Mesenteric fat pad (tissue), 1 donor: ENCODE measurements at places on chromosomes 5 and 9. TPM values are rescaled to one million over a fixed set of nuclear protein-coding genes. Genes with fewer than 3 reads are reported as not detected.

The SLC36A2 gene
- total RNA-seq: not detected

The CDH9 gene
- not detected for total RNA-seq

The IFNA13 gene
- not detected for total RNA-seq

The DOCK8 gene
- 31.0 TPM for total RNA-seq

The CER1 gene
- not detected for total RNA-seq

The RASGEF1C gene
- not detected for total RNA-seq

The LCN15 gene
- total RNA-seq: 0.32 TPM

The POU5F2 gene
- 1.9 TPM for total RNA-seq

The LIFR gene
- 97.9 TPM for total RNA-seq

The TAS2R1 gene
- total RNA-seq: not detected

The NR5A1 gene
- not detected for total RNA-seq

The GARIN3 gene
- not detected for total RNA-seq

The TPPP gene
- 5.4 TPM for total RNA-seq

The PCDHGC4 gene
- 1.7 TPM for total RNA-seq

The TLX3 gene
- not detected for total RNA-seq

The GRAMD2B gene
- total RNA-seq: 10.7 TPM

The ACTL7A gene
- total RNA-seq: not detected

The NRARP gene
- total RNA-seq: 16.3 TPM

The PCA3 gene
- not detected for total RNA-seq

The ZNF462 gene
- total RNA-seq: 45.2 TPM

The STK32A gene
- 0.51 TPM for total RNA-seq

The MEIKIN gene
- 1.0 TPM for total RNA-seq

The AGXT2 gene
- not detected for total RNA-seq

The NTRK2 gene
- total RNA-seq: 14.4 TPM

The GBGT1 gene
- 25.1 TPM for total RNA-seq

The ARSI gene
- total RNA-seq: 0.58 TPM

The ADAMTS13 gene
- total RNA-seq: 0.64 TPM

The C8G gene
- total RNA-seq: not detected

The ADAMTS6 gene
- 1.3 TPM for total RNA-seq

The CD274 gene
- total RNA-seq: 1.0 TPM

The PCSK5 gene
- total RNA-seq: 79.6 TPM

The PCDHB8 gene
- 2.4 TPM for total RNA-seq
